ENCODE measurements at places on chromosomes 6 and 20. TPM values are rescaled to one million over a fixed set of nuclear protein-coding genes. Genes with fewer than 3 reads are reported as not detected.

The SOX12 gene
- total RNA-seq, result 1.1 TPM

The SLC12A5 gene
- not detected for total RNA-seq

The CD109 gene
- 5.0 TPM for total RNA-seq

The ANKRD66 gene
- not detected for total RNA-seq

The CARMIL1 gene
- total RNA-seq, result 3.3 TPM

- peak; percentile 72 for DNase-seq
Measured at GRCh38 chr20:24773751-24774201, 175.3 kb upstream of the CST7 start.

DNA sequence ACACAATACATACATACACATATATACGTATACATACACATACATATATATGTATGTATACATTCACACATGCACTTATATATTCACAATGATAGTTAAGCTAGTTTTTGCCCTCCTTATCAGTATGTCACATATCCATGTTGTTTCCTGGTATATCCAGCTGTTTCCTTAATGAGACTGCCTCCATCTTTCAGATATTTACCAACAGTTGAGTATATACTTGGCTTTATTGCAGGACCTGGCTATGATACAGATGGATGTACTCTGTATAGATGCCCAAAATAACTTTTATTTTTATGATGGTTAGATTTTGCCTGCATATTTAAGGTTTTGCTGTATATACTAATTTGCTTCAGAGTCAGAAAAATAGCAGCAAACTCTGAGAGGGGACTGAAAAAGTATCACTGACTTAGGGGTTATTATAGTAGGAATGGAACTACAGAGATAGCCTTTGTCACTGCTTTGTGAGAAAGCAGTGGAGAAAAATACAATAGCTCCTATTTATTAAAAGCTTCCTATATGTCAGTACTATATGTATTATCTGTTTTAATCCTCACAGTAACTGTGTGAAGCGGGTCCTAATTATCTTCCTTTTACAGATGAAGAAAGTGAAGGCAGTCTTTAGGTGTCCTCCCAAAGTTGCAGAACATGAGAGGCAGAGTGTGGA is 35.5 kb downstream of the CARMIL1 start:
- no peak for DNase-seq

DNA sequence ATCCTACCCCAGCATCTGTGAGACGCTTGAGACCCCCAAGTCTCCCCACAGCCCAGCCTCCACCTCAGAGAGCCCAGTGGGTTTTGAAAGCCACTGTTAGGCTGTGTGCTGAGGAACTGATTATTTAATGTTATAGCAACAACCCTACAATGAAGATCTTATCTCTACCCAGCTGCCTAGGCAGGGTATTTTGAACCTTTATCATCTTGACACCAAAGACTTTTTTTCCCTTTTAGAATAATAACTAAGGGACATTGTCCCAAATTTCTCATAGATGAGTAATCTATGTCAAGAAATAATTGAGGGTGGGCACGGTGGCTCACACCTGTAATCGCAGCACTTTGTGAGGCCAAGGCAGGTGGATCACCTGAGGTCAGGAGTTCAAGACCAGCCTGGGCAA is 26.2 kb downstream of the HM13 start:
- no peak for DNase-seq

DNA sequence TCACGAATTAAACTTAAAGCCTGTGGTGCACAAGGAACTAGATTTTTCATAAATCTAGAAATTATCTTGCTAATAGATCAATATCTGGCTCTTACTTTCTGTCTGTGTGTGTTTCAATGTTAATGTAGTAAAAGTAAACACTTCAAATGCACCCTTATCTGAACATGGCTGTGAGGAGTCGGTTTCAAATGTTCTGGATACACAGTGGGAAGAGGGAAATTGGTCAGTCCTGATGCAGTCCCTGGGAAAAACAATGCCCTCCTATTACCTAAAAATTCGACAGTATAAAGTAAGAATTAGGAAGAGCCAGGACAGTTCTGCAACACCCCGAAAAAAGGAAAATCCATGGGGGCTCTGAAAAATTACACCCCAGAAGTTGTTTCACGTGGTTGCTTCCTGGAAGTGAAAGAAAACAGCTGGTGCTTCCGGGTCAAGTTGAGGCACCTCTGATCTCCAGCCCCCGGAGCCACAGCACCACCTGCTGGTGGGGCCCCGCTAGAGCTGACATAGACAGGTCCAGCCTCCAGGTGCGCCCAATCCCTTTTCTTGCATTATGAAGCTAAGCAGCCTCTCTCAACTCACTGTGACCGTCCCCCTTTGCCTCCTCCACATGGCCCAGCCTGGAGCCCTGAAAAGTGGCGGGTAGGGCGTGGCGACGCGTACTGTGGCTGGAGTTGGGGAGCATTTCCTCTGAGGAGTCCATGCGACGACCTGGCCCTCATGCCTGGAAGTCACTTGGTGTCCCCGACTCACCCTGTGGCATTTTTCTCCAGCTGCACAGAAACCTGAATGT is 8.3 kb downstream of the SEMG2 start:
- DNase-seq, result no peak

DNA sequence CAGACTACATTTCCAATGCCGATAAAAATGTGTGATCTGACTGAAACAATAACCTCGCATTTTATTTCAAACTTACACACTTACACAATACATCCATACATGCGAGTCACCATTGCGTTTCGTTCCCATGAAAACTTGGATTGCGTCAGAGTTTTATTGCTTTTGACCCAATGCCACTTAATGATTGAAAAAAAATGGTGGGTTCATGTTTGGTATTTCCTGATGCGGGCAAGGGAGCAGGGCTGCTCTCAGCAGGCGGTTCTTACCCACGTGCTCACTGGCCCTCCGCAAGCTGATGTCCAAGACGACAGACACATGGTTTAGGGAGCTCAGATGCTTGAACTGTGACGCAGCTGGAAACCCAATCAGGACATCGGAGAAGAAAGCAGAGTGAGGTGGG is 281.0 kb upstream of the SULF2 start:
- peak; percentile 31 for DNase-seq

- peak; percentile 79 for DNase-seq
Measured at GRCh38 chr6:30885999-30886896, 1.9 kb downstream of the DDR1 start.

DNA sequence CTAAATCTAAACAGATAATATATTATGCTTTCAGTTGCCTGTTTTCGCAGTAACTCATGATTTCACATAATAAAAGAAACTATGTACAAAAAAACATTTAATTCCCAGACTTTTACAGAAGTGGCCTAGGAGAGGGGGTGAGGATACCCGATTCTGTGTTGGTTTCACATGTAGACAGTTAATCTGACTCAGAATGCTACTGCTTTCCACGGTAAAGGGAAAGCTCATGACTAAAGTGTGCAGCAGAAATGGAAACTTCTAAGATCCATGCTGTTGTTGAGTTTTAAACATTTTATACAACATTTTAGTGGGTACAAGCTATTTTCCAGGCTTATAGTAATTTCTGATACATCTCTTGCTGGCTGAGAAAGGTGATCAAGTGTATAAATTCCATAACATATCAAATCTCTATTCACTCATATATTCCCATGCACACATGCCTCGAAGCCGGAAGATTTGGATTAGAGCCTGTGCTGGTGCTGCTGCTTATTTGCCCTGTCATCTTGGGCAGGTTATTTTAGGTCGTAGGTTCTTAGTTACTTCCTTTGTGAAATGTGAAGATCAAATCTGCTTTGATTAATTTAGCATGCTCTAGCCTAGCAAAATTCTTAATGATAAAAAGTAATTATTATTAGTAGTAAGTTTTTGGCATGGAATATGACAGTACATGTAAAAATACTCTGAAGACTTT is 896.7 kb upstream of the MAP3K7 start:
- no peak for DNase-seq

Data from IMR-90 (cell line).